ENCODE measurements at places on chromosomes 11 and 22.

DNA sequence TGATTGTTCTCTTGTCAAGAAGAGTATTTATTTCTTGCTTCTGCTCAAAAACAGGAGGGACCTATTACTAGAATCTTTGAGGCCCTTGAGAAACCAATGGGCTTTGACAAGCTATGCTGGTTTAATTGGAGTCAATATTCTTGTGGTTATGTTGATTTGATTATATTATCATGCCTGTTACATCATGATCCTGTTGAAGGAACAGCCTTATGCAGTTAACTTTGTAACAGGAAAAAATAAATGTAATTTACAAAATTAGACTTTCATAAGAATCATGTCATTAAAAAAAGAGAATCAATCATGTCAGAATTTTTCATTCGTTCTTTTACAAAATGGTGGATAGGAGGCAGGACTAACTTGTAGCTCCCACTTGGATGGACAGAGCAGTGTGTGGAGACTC lies 386.1 kb upstream of the DDI1 start:
- DNase-seq, result no peak

DNA sequence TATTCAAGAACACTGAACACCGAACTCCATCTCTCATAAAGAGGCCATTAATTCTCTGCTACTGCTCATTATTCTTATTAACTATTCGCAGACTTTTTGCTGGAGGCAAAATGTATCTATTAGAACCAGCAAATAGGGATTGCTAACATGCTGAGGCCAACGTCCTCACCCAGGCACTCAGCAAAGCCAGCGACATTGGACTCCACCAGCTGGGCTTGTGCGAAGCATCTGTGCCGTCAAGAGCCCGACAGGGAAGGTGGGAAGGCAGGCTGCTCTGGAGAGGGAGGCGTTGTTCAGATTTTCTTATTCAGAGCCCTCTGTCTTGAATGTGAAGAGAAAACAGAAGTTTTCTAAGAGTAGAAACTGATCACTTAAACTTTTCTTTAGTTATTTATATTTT lies 615.6 kb upstream of the KIRREL3 start:
- no peak for DNase-seq

DNA sequence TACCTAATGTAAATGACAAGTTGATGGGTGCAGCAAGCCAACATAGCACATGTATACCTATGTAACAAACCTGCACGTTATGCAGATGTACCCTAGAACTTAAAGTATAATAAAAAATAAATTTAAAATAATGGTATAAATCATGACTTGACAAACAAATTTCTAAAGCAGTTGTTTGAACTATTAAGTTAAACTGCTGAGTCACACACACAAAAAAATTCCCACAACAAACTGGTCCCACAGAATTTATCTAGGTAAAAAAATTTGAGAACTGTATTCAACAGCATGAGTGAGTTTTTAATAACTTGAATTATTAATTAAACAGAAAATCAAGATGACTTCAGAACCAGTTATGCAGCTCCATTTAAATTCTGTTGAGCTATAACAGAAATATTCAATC lies 186.0 kb upstream of the SOX6 start:
- DNase-seq, result no peak

DNA sequence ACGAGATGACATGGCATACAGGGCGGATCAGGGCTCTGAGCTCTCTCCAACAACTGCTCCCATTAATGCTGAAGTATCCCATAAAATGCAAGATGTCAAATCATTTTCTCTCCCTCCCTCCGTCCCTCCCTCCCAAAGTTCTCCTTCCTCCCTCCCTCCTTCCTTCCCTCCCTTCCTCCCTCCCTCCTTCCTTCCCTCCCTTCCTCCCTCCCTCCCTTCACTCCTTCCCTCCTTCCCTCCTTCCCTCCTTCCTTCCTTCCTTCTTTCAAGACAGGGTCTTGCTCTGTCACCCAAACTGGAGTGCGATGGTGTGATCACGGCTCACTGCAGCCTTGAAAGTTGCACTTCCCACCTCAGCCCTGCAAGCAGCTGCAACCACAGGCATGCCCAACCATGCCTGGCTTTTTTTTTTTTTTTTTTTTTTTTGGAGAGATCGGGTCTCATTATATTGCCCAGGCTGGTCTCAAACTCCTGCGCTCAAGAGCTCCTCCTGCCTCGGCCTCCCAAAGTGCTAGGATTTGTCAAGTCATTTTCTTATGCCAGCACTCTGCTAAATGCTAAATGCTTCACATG lies 38.2 kb downstream of the TXN2 start:
- DNase-seq, result no peak

DNA sequence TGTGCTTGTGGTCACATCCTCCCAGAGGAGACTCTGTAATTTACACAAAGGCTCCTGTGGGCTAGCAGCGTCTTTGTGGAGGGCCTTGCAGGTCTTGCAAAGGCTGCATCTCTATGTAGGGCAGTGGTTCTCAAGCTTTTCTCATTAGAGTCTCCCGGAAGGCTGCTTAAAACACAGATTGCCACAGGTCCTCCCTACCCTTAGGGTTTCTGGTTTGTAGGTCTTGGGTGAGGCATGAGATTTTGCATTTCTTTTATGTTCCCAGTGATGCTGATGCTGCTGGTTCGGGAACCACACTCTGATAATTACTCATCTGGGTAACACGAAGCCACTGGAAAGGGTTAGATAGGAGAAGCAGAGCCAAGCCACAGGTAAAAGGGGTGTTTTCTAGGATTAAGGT lies 151.3 kb upstream of the ZBED5 start:
- DNase-seq, result no peak

- no peak for DNase-seq
Observed at GRCh38 chr22:37266581-37267134, 15.7 kb upstream of the CYTH4 start.

- DNase-seq, result no peak
Observed at GRCh38 chr11:64181506-64182411, 4.2 kb upstream of the STIP1 start.

DNA sequence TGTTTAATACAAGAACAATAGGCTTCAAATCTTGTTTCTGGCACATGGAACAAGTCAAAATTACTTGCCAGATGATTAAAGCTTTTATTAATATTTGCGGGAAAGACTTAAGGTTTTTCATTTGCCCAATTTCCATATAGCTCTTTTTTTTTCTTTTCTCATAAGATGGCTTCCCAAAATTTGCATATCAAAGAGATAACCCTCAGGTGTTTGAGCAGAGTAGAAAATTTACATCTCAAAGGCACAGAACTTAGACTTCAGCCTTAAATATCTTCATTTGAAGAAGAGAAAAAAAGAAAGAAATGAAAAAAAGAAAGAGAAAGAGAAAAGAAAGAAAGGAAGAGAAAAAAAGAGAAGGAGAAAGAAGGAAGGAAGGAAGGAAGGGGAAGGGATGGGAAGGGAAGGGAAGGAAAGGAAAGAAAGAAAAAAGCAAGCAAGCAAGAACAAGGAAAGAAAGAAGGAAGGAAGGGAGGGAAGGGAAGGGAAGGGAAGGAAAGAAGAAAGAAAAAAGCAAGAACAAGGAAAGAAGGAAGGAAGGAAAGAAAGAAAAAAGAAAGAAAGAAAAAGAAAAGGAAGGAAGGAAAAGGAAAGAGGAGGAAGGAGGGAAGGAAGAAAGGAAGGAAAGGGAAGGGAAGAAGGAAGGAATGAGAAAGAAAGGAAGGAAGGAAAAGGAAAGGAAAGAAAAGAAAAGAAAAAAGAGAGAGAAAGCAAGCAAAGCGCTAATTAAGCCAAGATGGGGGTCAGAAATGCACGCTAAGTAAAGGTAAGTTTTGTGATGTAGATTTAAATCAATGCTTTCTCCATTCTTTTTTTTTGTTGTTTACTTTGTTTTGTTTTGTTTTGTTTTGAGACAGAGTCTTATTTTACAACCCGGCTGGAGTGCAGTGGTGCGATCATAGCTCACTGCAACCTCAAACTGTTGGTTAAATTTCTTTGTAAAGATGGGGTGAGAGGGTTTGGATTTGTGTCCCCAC lies 20.2 kb upstream of the IFITM3 start:
- no peak for DNase-seq

- DNase-seq, result no peak
Observed at GRCh38 chr11:67045314-67045713, 11.3 kb upstream of the RHOD start.

DNA sequence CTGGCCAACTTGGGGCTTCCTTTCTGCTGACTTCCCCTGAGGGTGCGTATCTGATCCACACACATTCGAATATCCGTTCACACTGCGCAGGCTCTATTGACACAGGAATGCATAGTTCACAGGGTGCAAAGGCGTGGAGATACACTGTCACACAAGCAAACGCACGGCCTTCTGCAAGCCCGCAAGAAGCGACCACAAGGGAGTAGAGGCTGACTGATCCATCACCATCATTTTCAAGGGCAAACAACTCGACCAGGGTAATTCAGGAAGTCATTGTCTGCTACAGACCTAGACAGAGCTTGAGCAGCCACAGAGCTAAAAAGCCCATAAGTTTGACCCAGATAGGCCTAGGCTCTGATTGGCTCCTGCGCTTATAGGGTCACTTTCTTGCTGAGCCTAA lies 392.3 kb downstream of the MN1 start:
- DNase-seq, result no peak

- no peak for DNase-seq
Observed at GRCh38 chr22:39526736-39527171, 5.8 kb downstream of the RPS19BP1 start.

DNA sequence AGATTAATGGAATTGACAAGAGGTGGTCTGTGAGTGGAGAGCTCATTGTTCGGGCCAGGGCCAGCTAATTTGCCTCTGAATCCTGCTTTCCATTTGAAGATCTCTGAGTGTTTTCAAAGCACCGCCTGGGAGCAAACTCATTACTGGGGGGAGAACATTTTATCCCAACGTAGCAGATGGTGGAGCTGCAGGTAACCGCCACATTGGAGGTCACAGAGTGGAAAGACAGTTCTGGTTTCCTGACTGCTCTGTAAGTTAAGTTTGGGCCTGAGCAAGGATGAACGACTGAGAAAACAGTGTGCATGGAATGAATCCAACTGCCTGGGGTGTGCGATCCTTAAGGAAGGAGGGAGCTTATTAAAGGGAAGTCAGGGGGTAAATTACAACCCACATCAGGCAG lies 30.5 kb downstream of the LMO2 start:
- DNase-seq, result no peak

DNA sequence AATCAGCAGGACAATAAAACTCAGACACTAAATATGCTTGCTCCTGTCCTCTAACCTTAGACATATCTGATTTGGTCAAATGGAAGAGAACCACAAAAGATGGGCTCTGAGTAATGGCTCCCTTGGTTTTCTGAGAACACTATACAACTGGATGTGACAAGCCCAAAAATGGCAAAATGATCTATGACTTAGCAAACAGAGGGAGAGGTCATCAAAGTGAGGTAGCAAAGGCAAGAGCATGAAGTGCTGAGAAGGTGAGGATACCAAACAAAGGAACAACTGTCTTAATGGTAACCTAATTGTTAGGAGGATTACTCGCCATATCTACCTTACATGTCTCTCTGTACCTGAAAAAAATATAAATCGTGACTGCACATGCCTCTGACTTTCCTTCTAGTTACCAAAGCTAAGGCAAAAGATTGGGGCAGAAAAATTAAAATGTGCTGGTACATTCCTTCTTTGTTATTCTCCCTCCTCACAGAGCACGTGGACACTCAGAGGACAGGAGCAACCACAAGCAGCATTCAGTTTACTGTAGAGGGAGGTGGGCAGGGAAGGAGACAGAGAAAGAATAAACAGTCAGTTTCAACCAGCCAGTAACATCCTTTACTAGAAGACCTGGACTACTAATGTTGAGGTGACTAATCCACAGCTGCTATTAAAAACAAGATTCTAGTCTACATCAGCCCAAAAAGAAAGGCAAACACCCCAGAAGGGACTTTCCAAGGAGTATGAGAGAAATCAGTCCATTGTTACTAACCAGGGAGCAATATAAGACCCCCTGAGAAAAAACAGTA lies 88.8 kb downstream of the AMBRA1 start:
- no peak for DNase-seq
